ENCODE measurements at places on chromosomes 13 and 19.

GRCh38 chr19:47713046-47714021, at the start of gene EHD2:
EHD2 (plus strand) TSS chr19:47713422; CDS start chr19:47716613, 3,191 bp downstream.
- peak; percentile 44 for DNase-seq

GRCh38 chr13:30735872-30736175, 481 bp downstream of the ALOX5AP start:
- no peak for DNase-seq

DNA sequence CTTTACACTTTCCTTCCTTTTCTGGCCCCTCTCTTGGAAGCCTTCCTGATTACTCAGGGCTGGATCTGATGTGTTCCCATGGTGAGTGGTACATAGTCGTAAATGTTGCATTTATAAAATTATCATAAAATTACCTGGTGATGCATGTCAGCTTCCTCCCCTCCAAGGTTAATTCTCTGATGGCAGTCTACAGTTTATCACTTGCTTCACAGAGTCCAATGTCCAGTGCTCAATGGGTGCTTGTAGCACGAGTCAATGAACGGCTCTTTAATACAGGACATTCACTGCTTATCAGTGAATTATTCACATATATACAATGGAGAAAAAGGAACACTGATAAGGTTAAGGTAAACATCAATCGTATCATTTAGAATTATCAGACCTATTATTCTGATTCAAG, 27.0 kb upstream of the OXGR1 start:
- no peak for DNase-seq

GRCh38 chr19:17847538-17848366, at the start of gene JAK3:
JAK3 (minus strand) TSS chr19:17847982; CDS start chr19:17844417, 3,565 bp downstream.
- peak; percentile 87 for DNase-seq

DNA sequence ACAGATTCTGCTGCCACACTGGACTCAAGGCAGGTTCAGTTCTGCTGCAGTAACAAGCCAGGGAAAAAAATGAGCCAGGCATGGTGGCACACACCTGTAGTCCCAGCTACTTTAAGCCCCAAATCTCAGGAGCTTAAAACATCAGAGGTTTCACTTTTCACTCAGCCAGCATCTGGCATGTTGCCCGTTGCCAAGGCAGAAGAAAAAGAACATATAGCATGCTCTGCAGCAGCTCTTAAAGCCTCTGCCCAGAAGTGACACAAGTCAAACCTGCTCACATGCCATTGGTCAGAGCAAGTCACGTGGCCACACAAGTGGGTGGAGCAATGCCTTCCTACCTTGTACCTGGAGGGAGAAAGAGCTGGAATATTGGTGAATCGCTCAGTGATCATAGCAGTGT, 14.7 kb upstream of the ADGRE5 start:
- DNase-seq, result peak; percentile 86

- no peak for DNase-seq
Observed at GRCh38 chr13:25214491-25215252, 42.6 kb upstream of the AMER2 start.

DNA sequence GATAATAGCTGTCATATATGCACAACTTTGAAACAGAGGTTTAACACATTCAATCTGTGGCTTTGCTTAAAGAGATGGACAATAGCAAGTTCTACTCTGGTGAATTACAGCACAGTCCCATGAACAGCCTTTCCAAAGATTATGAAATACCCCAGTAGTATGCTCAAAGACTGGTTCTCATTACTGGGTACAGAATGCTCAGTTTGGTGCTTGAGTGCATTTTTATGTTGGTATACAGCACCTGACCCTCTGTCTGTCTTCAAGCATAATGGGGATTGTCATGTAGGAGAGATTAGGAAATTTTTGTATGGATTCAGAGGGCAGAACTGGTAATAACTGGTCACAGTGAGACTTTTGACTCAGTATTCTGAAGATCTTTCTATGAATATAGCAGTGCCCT, 7.6 kb downstream of the LMO7 start:
- no peak for DNase-seq

DNA sequence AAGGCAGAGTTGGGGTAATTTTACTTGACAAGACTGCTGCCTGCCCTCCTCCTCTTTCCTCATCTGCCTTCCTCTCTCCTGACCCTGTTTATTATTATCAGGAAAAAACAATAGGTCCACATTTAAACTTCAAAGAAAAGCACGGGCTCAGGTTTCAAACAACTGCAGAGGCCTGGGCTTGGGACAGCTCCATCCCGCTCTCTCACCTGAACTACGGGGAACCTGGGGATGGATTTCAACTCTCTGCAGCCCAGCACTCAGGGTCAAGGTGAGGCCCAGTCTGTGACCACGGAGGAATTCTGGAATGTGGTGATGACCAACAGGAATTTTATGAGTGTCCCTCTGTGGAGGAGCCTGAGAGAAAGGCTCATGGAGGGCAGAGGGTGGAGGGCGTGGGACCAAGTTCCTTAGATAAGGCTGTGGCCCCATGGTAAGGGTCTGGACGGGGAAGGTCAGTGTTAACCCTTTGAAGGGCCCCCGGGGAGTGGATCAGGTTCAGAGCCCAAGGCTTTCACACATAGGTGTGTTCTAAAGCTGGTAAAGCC, 220.8 kb upstream of the MAB21L1 start:
- DNase-seq, result no peak

DNA sequence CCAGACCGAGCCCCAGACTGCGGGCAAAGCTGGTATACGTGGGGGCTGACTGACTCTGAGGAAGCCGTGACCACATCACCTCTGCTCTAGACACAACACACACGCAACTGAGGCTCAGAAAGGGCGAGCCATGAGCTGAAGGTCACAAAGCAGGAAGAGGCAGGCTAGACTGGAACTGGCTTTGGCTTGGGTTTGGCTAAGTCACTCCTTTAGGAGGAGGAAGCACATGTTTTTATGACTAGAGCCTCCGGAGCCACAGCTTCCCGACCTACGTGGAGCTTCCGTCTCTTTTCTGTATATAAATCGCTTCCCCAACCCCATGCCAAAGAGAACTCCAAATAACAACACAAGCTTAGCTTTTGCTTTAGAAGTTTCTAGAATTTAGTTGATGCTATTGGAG, 48.0 kb downstream of the RFX2 start:
- DNase-seq, result no peak

GRCh38 chr13:69243366-69243765, 864.3 kb upstream of the ATXN8OS start:
- no peak for DNase-seq

- no peak for DNase-seq
Observed at GRCh38 chr13:45373162-45373547, 32.2 kb upstream of the TPT1 start.

DNA sequence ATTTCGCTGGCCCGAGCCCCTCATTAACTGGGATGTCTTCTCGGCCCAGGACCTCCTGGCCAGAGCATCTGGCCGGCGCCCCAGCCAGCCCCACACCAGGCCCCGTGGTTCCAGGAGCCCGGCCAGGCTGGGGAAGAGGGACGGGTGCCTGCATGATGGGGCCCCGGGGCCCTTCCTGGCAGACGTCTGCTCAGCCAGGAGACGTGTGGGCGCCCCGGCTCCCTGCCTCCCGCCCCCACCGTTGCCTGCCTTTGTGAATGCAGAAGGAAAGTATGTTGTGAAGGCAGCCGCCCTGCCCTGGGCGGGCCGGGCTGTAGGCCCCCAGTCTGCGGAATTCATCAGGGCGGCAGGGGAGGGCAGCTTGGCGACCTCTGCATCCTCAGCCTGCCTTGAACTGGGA, 4.4 kb upstream of the COMP start:
- DNase-seq, result no peak

GRCh38 chr13:37306778-37307544, 201.5 kb upstream of the CSNK1A1L start:
- DNase-seq, result no peak

- no peak for DNase-seq
Observed at GRCh38 chr19:5093297-5093928, 124.5 kb downstream of the KDM4B start.

DNA sequence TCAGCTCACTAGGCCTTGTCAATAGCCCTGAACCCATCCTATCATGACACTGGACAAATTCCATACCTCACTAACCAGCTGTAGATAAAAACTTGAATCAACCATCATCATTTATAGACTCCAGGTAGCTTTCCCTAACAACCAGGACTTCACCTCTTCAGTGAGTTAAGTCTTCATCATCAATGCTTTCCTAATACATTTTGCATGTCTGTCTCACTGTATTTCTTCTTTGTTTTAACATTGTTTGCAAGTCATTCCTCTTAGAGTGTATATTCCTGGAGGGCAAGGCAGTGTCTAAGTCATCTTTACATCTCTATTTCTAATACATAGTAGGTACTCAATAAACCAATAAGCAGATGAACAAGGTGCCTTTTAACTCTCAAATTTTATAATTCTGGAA, 123.4 kb upstream of the RFC3 start:
- DNase-seq, result no peak

- no peak for DNase-seq
Observed at GRCh38 chr13:42002066-42002465, 41.2 kb upstream of the VWA8 start.

DNA sequence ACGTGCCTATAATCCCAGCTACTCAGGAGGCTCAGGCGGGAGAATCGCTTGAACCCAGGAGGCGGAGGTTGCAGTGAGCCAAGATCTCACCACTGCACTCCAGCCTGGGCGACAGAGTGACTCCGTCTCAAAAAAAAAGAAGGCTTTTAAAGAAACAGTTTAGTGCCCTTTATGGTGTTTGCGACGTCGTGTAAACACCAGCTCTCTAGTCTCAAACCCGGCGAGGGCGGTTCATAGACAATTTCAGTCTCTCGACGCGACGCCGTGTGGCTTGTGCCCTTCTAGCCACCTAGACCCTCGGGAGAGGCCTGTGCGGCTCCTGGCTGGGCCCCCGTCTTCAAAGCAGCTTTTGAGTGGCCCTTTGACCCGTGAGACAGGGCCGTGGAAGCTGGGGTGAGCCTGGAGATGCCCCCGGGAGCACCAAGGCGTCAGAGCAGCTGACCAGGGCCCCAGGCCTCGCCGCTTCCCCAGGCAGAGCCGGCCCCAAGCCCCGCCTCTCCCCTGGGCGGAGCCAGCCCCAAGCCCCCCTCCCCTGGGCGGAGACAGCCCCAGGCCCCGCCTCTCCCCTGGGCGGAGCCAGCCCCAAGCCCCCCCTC, 5.0 kb upstream of the MADCAM1 start:
- DNase-seq, result no peak

- no peak for DNase-seq
Observed at GRCh38 chr13:24459234-24459633, 53.3 kb downstream of the PARP4 start.

- no peak for DNase-seq
Observed at GRCh38 chr19:29596885-29597525, 9.1 kb upstream of the POP4 start.

DNA sequence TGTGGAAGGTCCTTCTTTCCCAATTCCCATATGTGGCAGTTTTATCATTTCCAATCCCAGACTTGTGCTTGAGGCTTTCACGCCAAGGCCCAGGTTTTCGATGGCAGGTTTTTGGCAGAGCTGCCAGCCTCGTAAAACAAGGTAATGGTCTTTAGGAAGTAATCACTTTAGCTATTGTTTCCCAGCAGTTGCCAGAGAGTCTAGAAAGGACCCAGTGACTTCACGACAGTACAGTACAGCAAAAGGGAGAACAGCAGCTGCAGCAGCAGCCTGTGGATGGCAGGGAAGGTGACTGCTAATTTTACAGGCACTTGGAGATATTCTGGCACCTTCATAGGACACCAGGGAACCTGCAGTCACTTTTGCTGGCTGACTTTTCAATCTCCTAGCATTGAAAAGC, 291.6 kb upstream of the MAB21L1 start:
- DNase-seq, result no peak

- DNase-seq, result no peak
Observed at GRCh38 chr19:12574036-12574435, 22.8 kb upstream of the ZNF564 start.

DNA sequence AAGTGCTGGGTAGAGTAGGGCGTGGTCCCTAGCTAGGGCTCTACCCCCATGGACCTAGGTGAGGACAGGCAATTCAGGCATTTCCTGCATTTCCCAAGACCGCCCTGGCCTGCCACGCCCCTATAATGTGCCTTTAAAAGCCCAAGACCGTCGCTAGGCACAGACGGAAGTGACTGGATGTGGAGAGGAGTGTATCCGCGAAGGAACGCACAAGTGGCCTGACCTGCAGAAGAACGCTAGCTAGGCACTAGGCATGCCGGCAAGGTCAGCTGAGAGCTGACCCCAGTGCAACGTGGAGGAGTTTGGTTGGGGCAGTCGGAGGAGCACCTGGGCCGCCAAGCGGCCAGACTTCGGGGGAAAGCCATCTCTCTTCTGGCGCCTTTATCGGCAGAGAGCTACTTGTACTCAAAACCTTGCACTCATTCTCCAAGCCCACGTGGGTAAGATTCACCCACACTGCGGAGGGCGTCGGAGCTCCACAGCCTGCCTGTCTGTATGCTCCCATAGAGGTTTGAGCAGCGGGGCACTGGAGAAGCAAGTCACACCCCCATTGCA, 370.0 kb downstream of the FGF9 start:
- no peak for DNase-seq

GRCh38 chr19:32041681-32042292, 303.6 kb upstream of the ZNF507 start:
- DNase-seq, result peak; percentile 1

- no peak for DNase-seq
Observed at GRCh38 chr13:68190818-68191217, 960.7 kb upstream of the PCDH9 start.
